Stimulated activated CD8-positive, alpha-beta memory T cell treated with anti-CD3 and anti-CD28 coated beads, Interleukin-15, amount 100 ng/mL, for 4 hours (primary cell): ENCODE measurements at places on chromosomes 11 and 22.

- DNase-seq, result no peak
These were observed 188.1 kb upstream of the PLET1 start for GRCh38 chr11:112448806-112449205.

- DNase-seq, result peak; percentile 37
These were observed at the start of gene CCDC116 for GRCh38 chr22:21632237-21632895. Gene CCDC116 (plus strand): TSS chr22:21632760. CDS start chr22:21633182, 422 bp downstream.

DNA sequence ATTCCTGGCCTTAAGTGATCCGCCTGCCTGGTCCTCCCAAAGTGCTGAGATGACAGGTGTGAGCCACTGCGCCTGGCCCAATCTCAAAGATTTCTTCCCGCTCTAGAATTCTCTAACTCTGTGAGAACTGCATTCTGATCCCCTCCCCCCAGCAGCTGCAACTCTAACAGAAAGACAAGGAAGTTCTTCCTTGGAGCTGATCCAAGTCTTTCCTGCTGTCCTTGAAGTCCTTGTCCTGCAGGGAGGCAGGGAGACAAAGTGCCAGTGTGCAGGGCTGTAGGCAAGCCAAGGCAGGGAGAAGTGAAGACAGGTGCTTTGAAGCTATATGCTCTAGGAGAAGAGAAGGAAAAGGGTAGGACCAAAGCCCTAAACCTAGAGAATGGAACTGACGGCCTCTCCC is 9.5 kb upstream of the GGA1 start:
- DNase-seq, result no peak

DNA sequence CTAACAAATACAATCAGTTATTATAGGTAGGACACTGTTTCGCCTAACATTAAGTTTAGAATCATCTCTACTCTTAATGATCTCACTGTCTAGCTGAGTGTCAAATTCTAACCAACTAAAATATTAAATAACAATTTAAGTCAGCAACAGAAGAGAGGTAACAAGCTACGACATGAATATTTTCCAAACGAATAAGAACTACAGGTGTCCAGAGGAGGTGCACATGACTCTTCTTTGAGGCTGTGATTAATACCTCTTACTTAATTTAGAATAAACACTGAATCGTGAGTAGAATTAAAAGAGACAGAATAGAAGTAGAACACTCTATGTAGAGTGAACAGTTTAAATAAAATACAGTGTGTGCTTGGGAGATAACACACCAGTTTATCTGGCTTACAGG is 619.0 kb upstream of the ARHGAP42 start:
- no peak for DNase-seq

DNA sequence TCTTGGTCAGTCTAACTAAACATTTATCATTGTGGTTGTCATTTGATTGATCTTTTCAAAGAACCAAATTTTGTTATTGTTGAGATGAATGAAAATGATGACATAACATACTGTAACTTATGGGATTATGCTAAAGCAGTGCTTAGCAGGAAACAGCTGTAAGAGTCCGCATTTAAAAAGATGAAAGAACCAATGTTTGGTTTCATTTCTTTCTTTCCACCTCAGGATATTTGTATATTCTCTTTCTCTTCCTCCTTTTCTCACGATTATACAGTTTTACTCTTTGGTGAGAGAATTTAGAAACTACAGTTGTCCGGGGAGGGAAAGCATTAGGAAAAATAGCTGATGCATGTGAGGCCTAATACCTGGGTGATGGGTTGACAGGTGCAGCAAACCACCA is 23.1 kb downstream of the PIH1D2 start:
- no peak for DNase-seq

- DNase-seq, result no peak
These were observed 42.6 kb downstream of the BUD13 start for GRCh38 chr11:116730241-116730561.

- DNase-seq, result no peak
These were observed 27.9 kb downstream of the GUCY1A2 start for GRCh38 chr11:106990331-106990730.

DNA sequence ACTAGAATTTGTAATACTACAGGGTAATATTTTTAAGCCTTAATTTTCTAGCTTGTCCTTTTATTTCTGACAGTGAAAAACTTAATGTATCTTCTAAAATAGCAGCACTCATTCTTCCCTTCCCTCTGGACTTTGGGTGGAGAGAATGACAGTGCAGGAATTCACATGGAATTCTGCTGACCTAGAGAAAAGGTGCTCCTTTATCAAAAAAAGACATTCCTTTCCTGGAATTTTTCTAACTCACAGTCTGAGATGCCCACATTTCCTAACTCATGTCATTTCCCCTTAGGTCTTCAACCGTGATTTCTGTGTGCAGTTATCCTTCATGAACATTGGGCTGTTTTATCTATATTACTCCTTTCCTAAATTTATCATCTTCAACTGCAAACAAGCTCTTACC is 137.8 kb upstream of the PDGFD start:
- DNase-seq, result no peak

GRCh38 chr11:9982127-9982795 is 311.8 kb downstream of the SBF2 start:
- no peak for DNase-seq

- no peak for DNase-seq
These were observed 90.8 kb upstream of the SHANK2 start for GRCh38 chr11:71342951-71343827.

DNA sequence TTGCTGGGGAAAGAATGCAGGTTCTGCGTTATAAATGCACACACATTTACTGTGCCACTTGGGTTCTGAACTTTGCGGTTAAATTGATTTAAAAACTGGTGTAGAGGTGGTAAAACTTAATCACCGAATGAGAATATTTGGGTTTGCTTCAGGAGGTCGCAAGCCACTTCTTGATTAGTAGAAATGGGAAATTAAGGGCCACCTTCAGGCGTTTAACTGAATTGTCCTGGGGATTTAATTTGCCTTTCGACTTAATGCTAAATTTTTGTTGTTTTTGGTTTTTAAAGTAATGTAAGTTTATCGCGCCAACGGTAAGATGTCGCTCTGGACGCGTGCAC is 459 bp upstream of the NCR3LG1 start:
- no peak for DNase-seq

DNA sequence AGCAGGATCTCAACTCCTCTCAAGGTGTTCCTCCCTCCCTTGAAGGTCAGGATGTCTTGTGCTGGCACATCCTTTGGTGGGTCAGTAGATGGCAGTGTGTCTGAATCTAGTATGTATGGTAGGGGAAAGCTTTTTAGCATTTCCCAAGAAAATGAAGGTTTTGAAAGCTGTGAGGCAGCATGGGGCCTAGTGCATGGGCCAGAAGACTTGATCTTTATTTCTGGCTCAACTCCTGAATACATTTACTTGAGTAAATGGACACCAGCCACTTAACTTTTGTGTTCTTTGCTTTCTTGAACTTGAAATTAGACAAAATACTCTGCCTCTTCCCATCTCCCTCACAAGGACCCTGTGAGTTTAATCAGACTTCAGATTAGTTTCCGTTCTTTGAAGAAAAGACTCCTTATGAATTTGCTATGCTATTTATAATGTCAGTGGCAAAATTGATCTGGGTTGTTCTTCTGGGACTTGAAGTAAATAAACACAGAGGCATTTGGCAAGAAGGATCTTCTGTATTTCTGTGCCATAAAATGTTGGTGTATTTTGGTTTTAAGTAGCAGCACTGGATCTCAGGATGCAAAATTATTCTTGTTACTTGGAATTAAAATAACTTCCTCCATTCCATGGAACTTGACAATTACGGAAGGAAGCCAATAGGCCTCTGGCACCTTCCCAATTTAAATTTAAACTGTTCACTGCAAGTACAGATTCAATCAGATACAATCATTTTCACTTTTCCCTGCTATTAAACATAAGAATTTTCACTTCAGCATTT is 288.8 kb downstream of the CASP12 start:
- DNase-seq, result peak; percentile 5

- DNase-seq, result no peak
These were observed 174.9 kb upstream of the C11orf87 start for GRCh38 chr11:109247071-109247470.

GRCh38 chr11:44566952-44567875 is 1.8 kb downstream of the CD82 start:
- no peak for DNase-seq

GRCh38 chr11:2272228-2272945 is 2.0 kb upstream of the ASCL2 start:
- no peak for DNase-seq

DNA sequence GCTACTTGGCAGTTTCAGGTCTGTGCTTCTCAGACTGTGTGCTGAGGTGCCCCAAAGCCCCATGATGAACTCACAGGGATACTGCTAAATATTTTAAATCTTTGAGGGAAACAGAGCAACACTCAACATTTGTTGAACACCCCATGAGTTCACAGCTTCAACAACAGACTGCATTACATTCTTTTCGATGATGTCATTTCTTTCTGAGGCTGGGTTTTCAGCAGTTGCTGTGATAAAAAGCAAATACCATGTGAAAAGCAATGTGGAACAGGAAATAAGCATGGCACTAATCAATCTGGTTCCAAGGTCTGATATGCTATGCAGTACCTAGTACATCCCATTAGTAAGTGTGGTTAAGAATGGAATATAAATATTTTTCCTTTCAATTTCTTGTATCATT is 82.7 kb downstream of the RPL27A start:
- DNase-seq, result no peak

- DNase-seq, result no peak
These were observed 1.7 kb upstream of the LRRC4C start for GRCh38 chr11:41461057-41461681.

- no peak for DNase-seq
These were observed 113.0 kb downstream of the PTPRJ start for GRCh38 chr11:48093323-48093722.

GRCh38 chr22:37811867-37812266 is 4.1 kb downstream of the GCAT start:
- DNase-seq, result no peak

DNA sequence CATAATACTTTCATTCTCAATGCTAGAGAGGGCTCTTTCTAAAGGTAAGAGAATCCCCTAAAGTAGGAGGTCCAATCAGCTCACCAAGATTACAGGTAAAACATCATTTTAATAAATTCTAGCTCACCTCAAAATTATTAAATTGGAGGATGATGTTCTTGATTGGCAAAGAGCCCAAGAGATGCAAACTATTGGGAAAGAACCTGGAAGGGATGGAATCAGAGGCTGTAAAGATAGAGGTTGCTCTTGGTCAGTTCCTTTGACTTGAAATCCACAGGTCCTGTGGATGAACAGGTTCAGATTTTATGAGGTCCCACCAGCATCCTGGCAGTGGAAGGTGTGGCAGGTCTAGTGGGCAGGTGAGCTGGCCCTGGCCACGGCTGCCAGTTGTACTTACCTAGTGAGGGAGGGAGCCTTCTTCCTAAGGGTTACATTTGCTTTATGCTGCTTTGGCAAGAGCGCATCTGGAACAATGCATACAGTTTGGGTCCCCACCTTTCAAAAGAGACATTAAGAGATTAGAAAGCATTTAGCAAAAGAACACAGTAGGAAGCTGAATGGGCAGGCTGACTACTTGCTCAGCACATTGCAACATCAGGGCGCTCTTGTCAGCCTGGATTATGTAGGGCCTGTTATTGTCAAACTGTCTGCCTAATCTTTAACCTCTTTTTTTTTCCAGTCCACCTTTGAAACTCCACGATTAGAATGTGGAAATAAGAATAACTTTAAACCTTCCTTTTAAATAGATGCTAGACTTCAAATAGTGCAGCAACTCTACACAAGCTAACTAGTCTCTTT is 97.0 kb downstream of the RDX start:
- no peak for DNase-seq

- no peak for DNase-seq
These were observed 2.9 kb upstream of the GGT5 start for GRCh38 chr22:24247564-24248344.

DNA sequence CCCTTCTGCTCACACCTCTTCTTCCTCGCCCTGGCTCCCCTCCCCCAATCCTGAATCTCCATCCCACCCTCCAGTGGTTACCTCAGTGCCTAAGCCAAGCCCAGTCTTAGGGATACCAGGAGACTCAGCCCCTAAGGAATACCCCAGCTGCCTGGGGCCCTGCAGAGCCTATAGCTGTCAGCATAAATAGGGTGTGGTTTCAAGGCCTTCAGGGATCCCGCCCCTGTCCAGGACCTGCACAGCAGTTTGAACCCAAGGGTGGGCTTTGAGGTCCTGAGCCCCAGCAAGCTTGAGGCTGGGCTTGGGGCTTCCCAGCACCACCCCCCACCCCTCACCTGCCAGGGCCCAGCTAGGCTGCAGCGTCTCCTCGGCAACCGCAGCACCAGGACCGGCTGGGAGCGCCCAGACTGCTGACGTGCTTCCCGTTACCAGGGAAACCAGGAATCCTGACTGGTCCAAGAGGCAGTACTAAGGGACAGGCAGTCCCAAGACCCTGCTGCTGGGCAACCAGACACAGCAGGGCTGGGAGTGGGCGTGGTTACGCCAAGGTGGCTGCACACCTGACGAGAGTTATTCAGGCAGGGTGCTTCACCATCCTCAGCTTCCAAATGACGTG is 13.7 kb downstream of the APBB1 start:
- no peak for DNase-seq

GRCh38 chr11:131645237-131645636 is 274.8 kb downstream of the NTM start:
- DNase-seq, result no peak

GRCh38 chr11:12968101-12968500 is 41.0 kb upstream of the RASSF10 start:
- no peak for DNase-seq

- no peak for DNase-seq
These were observed 13.8 kb downstream of the TSPAN32 start for GRCh38 chr11:2315395-2316168.

GRCh38 chr11:79062814-79063762 is 377.7 kb downstream of the TENM4 start:
- no peak for DNase-seq

DNA sequence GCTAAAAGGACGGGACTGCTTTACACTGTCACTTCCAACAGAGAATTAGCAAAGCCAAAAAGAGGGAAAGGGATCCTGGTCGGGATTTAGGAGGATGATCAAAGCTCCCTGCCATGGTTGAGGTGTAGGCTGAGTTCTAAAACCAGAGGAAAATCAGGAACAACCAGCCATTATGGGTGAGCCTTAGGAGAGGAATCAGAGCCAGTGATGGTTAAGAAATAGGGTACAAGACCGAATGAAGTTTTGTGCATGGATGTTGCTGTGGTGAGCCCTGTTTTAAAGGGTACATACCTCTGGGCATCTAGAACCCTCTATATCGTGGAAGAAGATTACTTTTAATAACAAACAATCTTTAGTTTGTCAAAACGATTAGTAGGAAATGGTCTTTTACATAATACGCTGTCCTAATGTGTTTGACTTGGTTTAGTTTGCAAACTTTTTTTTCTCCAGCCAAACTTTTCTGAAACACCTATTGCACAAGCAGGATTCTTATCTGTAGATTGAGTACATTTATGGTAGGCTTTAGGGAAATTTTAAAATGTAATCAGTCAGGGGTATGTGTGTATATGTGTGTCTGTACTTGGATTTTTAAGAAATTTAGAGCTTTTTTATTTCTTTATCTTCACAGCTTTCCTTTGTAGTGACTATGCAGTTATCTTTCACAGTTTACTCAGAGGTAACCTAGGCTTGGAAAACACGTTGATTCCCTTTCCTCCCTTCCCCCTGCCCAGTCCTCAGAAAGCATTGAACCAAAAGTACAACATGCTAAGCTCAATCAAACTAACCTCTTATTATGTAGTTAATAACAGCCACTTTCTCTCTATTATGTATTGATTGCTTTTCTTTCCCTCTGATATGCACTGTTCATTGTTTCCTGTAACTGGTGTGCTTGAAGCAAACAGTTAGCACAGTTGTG is 26.8 kb downstream of the TRIM44 start:
- DNase-seq, result no peak
